ENCODE measurements at places on chromosomes 4 and X.

DNA sequence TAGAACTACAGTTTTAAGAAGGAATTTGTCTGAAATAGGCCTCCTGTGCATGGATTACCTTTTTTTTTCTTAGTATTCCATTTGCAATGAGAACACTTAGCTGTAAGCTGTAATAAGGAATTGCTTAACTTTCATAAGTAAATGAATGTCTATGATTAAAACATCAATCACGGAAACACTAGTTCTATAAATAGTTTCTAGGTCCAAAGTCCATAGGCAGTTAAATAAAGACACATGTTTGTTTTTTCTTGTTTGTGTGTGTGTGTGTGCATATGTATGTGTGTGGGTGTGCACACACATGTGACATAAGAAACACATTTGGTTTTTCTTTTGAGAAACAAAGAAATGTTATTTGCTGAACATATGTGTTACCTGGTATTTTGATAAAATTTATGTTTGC lies 11.2 kb downstream of the GPRIN3 start:
- no peak for DNase-seq

GRCh38 chr4:136651278-136651667 lies 881.0 kb downstream of the PCDH18 start:
- no peak for DNase-seq

- no peak for DNase-seq
Measured at GRCh38 chr4:141028024-141028529, 105.2 kb downstream of the RNF150 start.

GRCh38 chr4:40915318-40916217 lies 165.8 kb downstream of the NSUN7 start:
- peak; percentile 48 for DNase-seq

- no peak for DNase-seq
Measured at GRCh38 chr4:3718462-3718861, 47.7 kb upstream of the ADRA2C start.

GRCh38 chrX:3713225-3713936 lies at the start of gene PRKX:
Gene PRKX, minus strand, starts transcription at chrX:3713649. Its CDS starts 396 bp downstream, at chrX:3713253.
- DNase-seq = peak; percentile 82

- DNase-seq = no peak
Measured at GRCh38 chrX:100731441-100732281, at the start of gene SYTL4. Gene SYTL4, minus strand, starts transcription at chrX:100732121. Its CDS starts 30,084 bp downstream, at chrX:100702037.

GRCh38 chrX:114615765-114616164 lies 31.9 kb downstream of the HTR2C start:
- no peak for DNase-seq

- DNase-seq = no peak
Measured at GRCh38 chr4:5365071-5366008, 314.1 kb downstream of the STK32B start.

- DNase-seq = no peak
Measured at GRCh38 chr4:168621806-168622589, 125.1 kb downstream of the PALLD start.

DNA sequence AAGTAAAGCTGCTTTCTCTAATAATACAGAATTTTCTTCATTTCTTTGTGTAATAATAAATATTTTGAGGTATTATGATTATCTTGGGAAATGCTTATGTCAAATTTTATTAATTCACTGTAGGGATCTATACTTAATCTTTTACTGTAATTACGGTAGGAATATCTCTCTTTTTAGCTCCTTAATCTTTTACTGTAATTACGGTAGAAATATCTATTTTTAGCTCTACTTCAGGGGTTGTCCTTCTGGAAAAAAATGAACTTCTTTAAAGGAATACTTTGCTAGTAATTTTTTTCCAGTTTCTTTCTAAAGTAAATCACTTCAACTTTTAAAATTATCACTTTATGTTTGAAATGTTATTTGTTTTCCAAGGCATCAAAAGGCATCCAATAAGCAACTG lies 2229.4 kb upstream of the AGA start:
- DNase-seq = no peak

DNA sequence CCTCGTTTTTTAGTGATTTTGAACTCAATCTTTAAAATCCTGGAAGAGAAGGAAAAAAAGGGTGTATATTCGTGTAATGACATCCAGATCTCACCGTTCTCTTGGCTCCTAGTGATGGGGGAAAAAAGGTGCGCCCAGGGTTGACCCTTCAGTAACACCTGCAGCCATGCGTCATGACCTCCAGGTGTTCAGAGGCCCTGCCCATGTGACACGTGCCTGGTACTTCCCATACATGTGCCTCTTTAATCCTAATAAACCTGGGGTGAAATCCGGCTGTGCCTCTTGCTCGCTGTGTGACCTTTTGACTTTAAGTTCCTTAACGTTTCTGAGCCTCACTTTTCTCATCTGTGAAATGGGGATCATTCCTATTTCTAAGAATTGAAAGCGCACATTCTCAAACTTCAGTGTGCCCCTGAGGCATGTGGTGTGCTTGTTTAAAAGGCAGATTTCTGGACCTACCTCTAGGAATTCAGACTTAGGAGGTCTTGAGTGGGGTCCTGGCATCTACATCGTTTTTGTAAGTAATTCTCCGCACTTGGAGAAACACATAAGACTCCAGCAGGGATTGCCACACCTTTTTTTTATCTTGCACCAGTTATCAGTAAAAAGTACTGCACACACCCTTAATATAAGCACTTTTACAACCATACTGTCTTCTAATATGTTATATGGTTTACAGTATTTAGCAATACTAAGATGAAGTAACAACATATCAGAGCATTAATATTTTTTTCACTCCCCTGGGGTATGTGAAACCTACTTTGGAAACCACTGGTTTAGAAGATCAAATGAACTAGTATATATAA lies 90.1 kb downstream of the RELL1 start:
- no peak for DNase-seq

DNA sequence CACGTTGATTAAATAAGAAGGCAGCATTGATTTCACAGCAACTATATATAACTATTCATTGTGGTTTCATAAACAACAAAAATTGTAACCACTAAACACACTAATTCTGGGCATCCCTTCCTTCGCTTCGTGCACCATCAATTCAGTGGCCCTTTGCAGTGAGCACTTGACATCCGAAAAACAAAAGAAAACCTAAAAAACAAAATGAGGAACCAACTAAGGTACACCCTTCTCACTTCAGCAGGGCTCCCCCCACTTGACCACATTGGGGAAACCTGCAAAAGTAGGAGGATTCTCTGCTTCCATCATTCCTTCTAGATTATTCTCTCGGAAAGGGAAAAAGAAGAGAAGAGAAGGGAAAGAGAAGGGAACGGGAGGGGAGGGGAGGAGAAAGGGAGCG lies 28.3 kb downstream of the NBDY start:
- no peak for DNase-seq

- no peak for DNase-seq
Measured at GRCh38 chr4:82230306-82230705, 143.5 kb downstream of the HNRNPD start.

GRCh38 chr4:48228949-48229348 lies 40.7 kb downstream of the TEC start:
- DNase-seq = no peak

DNA sequence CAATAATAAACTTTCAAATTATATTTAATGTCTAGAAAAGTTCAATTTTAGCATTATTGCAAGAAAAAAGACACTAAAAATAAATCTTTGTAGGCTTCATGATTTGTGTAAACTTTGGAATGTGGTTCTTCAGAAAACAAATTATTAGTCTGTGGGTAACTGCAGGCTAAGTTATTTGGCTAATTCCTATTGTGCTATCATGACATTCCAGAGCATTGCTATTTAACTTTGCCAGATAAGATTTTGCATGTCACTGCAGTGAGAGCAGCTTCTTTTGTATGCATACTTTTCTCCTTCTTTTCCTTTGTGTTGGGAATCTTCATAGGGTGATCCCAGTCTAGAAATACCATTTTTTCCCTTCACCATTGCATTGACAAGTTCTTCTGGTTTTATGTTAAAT lies 130.0 kb downstream of the AWAT2 start:
- no peak for DNase-seq

All from activated T-cell treated with anti-CD3 and anti-CD28 coated beads, Interleukin-2, amount 50 U/mL, for 48 hours (primary cell).